ENCODE measurements at places on chromosomes 12 and 14.

DNA sequence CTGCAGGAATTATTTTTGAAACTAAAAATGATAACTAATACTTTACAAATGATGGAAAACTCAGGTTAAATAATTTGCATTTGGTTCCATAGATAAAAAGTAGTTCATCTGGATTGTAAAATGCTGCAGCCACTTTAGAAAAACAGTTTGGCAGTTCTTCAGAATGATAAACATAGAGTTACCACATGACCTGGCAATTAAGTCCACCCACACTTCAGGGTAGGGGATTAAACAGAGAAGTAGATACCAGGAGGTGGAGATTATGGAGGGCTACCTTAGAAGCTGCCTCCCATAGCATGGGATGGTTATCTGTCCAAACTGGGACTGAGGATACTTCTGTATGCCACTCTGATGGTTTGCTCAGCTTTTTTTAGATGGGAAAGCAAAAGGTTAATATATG, 22.2 kb downstream of the ARF6 start:
- no peak for DNase-seq

DNA sequence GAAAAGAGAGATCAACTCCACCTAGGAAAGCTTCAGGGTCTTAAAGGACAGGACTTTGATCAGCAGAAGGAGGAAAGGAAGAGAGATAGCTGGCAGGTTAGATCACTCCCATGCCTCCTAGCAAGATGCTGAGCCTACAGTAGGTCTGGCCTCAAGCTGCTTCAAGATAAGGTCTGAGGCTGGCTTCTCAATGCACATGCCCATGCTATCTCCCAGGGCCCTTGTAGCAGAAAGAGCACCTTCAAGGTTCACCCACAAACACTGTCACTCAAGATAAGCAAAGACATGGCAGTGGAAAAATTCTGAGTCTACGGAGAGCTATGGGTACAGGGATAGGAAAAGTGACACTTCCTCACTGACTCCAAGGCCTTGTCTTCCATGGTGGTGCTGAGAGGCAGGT, 14.3 kb downstream of the REM2 start:
- no peak for DNase-seq

GRCh38 chr12:1518591-1519516, 75.5 kb downstream of the FBXL14 start:
- no peak for DNase-seq

GRCh38 chr12:4272424-4273272, 914 bp upstream of the CCND2 start:
- peak; percentile 48 for DNase-seq

DNA sequence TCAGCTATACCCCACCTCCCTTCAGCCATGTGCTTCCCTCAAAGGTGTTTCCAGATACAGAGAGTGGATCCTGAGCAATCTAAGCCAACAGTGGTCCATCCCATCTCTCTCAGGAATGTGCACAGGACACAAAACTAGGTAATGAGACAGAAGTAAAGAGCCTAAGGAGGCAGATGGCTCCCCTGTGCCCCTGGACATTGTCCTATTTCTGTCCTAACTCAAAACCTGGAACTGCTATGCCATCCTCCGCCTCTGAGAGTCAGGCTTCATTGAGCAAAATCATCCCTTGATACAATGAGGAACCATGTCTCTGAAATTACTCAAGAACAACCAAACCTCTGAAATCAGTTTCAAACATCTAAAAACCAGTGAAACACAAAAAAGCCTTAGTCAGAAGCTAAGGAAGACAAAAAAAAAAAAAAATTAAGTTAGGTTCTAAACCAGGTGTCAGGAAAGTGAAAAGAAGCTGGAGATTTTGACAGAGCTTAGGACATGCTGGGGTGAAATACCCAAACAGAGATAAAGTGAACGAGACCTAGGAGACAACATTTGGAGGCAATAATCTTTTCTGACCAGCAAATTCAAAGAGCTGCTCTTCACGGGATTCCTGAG, 200.3 kb upstream of the PLEKHG7 start:
- DNase-seq, result no peak

DNA sequence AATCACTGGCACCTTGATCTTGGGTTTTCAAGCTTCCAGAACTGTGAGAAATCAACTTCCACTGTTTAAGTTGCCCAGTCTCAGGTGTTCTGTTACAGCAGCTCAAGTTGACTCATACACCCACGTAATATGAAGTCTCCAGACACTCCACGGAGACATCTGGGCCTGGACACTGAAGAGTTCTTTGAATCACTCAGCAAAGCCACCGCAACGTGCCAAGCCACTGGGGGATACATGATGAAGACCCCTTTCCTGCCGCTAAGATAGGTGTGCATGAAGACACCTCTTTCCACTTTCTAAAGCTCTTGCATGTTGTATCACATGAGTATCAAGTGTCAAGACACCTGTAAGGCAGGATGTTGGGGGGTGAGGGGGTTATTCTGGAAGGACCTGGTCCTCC, 311.7 kb upstream of the RTL1 start:
- DNase-seq, result no peak

DNA sequence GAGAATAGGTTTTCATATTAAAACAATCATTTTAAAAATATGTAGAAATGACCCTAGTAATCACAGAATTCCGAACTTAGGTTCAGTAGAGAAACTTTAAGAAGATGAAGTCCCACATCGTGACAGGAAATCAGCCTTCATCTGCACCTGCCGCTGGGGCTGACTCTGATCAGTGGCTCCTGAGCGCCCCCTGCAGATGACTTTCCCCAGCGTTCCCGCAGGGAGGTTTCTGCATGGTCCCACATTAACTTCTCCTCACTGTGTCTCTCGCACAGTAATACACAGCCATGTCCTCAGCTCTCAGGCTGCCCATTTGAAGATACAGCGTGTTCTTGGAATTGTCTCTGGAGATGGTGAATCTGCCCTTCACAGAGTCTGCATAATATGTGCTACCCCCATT, 1131.1 kb downstream of the TMEM121 start:
- DNase-seq, result peak; percentile 25

- peak; percentile 76 for DNase-seq
Observed at GRCh38 chr12:8045952-8046944, 13.7 kb downstream of the FOXJ2 start.

DNA sequence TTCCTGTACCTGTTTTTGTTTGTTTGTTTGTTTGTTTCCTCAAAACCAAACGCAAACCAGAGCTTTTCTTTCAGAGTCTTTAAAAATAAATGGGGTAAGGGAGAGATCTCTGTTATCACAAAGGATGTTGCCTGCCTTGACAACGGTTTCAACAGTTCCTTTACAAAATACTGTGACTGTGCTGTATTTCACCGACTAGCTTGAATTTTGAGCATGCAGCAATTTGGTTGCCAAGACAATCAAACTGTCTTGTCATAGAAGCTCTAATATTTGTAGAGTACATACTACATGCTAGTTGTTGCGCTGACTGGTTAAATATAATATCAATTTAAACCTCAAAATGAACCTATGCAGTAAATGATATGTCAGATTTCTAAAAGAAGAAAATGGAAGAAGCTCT, 22.4 kb upstream of the TCP11L2 start:
- no peak for DNase-seq

DNA sequence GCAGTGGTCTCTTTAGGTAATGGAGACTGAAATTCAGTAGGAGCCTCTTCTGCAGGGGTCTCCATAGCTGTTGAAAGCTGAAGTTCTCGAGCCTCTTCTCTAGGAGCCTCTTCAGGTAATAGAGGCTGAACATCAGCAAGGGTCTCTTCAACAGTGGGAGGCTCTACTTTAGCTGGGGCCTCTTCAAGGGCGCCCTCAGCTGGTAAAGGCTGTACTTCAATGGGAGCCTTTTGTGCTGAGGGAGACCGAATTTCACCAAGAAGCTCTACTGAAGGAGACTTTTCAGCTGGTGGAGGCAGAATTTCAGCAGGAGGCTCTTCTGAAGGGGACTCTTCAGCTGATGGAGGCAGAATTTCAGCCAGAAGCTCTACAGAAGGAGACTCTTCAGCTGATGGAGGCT, 1.5 kb downstream of the FSCB start:
- DNase-seq, result no peak

DNA sequence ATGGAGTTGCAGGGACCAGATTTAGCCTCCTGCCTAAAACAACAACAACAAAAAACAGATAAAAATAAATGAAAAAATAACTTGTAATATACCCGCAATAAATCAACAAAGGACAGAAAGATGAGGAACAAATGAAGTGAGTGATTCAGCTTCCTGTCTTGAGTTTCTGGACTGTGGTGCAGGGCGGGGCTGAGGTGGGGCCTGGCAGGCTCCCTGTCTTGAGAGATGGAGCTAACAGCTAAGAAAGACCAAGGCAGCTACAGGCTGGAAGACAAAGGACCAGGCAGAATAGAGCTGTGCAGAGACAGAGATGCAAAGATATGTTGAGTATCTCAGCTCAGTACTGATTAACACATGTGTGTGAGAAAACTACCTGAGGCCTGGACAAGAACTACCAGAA, 879.2 kb downstream of the AACS start:
- no peak for DNase-seq
